Pericardium fibroblast (primary cell): ENCODE measurements at places on chromosomes 3 and 15. TPM values are rescaled to one million over a fixed set of nuclear protein-coding genes. Genes with fewer than 3 reads are reported as not detected.

CCDC13 gene
- total RNA-seq, result 1.1 and 1.3 TPM in 2 replicates

IL17RB gene
- total RNA-seq, result not detected in 2 replicates

THSD4 gene
- 21.6 and 23.1 TPM in 2 replicates for total RNA-seq

LYZL4 gene
- total RNA-seq, result not detected in 2 replicates

KLHL25 gene
- total RNA-seq, result 1.7 and 2.8 TPM in 2 replicates

CTXND1 gene
- not detected in 2 replicates for total RNA-seq

PCSK6 gene
- 4.3 and 10.7 TPM in 2 replicates for total RNA-seq

ANKRD63 gene
- total RNA-seq, result not detected in 2 replicates

GOLGA6A gene
- not detected in 2 replicates for total RNA-seq

ADAMTS17 gene
- 1.5 and 2.1 TPM in 2 replicates for total RNA-seq

CNTN3 gene
- total RNA-seq, result 0.23 and 1.5 TPM in 2 replicates

PPCDC gene
- 4.4 and 5.4 TPM in 2 replicates for total RNA-seq

UROC1 gene
- total RNA-seq, result not detected in 2 replicates

GP5 gene
- under 0.01 TPM in 1 of 2 replicates, not detected in the other for total RNA-seq

BHLHE40 gene
- total RNA-seq, result 14.7 and 18.4 TPM in 2 replicates

CEP70 gene
- total RNA-seq, result 3.4 and 8.2 TPM in 2 replicates

KLHL40 gene
- total RNA-seq, result 0.17 TPM in 1 of 2 replicates, not detected in the other

ACTRT3 gene
- total RNA-seq, result 2.3 and 6.5 TPM in 2 replicates

PP2D1 gene
- not detected in 2 replicates for total RNA-seq

CCDC80 gene
- 1,145 and 1,533 TPM in 2 replicates for total RNA-seq

LIPC gene
- 0.43 and 0.47 TPM in 2 replicates for total RNA-seq

PTH1R gene
- total RNA-seq, result 11.8 and 13.4 TPM in 2 replicates

FEZF2 gene
- not detected in 2 replicates for total RNA-seq

EFL1 gene
- total RNA-seq, result 5.2 and 6.3 TPM in 2 replicates

ARNT2 gene
- 15.9 and 22.0 TPM in 2 replicates for total RNA-seq

ACP3 gene
- total RNA-seq, result 2.3 and 3.3 TPM in 2 replicates

SNX22 gene
- 0.09 and 0.12 TPM in 2 replicates for total RNA-seq

HTR3E gene
- not detected in 2 replicates for total RNA-seq

SETMAR gene
- total RNA-seq, result 9.7 and 15.0 TPM in 2 replicates

SLC28A1 gene
- total RNA-seq, result not detected in 2 replicates

SAMMSON gene
- total RNA-seq, result not detected in 2 replicates

LRRIQ4 gene
- total RNA-seq, result not detected in 2 replicates

SEMA3B gene
- 10.6 and 16.0 TPM in 2 replicates for total RNA-seq

DUOXA2 gene
- total RNA-seq, result not detected in 2 replicates

MST1R gene
- total RNA-seq, result 0.68 and 2.0 TPM in 2 replicates

GOLGA8N gene
- total RNA-seq, result 0.85 and 2.3 TPM in 2 replicates

ATP13A3 gene
- total RNA-seq, result 97.2 and 247 TPM in 2 replicates

AADACL2 gene
- not detected in 2 replicates for total RNA-seq

C3orf70 gene
- 0.34 and 4.3 TPM in 2 replicates for total RNA-seq

PARP14 gene
- total RNA-seq, result 11.9 and 39.0 TPM in 2 replicates

SYNPR gene
- not detected in 2 replicates for total RNA-seq

MAP1A gene
- total RNA-seq, result 9.7 and 25.5 TPM in 2 replicates

RETNLB gene
- total RNA-seq, result not detected in 2 replicates
